ENCODE measurements at places on chromosomes 4 and X.

- DNase-seq: no peak
Observed at GRCh38 chr4:40070387-40070786, 13.7 kb downstream of the N4BP2 start.

DNA sequence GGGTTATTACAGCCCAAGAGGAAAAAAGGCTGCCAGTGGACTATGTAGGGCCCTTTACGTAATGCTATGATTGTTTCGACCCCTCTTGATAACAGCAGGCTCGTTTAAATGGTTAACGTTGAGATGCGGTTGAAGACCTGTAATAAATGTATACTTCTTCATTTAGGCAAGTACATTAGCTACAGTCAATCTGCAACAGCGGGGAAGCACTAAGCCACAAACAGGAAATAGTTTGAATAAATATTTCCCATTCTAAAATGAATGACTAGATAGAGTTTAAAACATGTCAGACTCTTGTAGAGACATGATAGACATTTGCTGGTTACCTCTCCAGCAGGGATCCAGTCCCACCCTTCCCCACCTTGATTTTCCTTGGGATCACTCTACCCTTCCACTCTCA, 38.1 kb upstream of the STIM2 start:
- no peak for DNase-seq

DNA sequence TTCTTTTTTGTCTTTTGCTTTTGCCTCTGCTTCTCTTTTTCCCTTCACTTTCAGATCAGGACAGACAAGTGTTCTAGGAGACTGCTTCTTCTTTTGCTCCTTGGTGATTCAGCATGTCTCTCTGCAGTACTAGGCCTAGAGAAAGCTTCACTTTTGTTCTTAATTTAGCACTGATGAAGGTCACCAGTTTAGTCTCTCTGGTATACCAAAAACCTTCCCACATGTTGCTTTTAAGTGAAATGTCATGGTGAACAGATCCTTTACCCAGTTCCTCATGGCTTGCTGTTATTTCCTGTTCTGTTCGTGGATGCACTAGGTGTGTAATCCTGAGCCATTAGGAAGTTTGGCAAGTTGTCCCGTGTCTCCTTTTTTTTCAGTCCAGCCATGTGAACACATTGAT, 53.3 kb downstream of the NBDY start:
- DNase-seq: no peak

- no peak for DNase-seq
Observed at GRCh38 chrX:17642891-17643290, 94.4 kb upstream of the SCML1 start.

- DNase-seq: no peak
Observed at GRCh38 chr4:148207068-148207467, 235.1 kb downstream of the NR3C2 start.

- DNase-seq: no peak
Observed at GRCh38 chrX:46582966-46583365, 9.4 kb downstream of the CHST7 start.

- DNase-seq: no peak
Observed at GRCh38 chr4:8215001-8215427, 15.9 kb downstream of the SH3TC1 start.

GRCh38 chrX:2691543-2692220, 587 bp downstream of the CD99 start:
- peak; percentile 30 for DNase-seq

All from right renal pelvis (tissue), 4 donors.